Ammon's horn (tissue), 1 donor: ENCODE measurements at places on chromosomes 13 and 19.
A peak's percentile ranks its signal among the peaks of the same experiment; 100 is the strongest.

- DNase-seq, result no peak
Observed at GRCh38 chr19:45114116-45114515, 21.1 kb downstream of the PPP1R37 start.

- no peak for DNase-seq
Observed at GRCh38 chr13:113298043-113298945, 1.3 kb downstream of the LAMP1 start.

GRCh38 chr19:11692127-11692790 is 46.5 kb downstream of the ZNF823 start:
- DNase-seq, result no peak

GRCh38 chr19:13995017-13995728 is 10.9 kb downstream of the RFX1 start:
- DNase-seq, result peak; percentile 53
